ENCODE measurements at places on chromosomes 3 and 15.

DNA sequence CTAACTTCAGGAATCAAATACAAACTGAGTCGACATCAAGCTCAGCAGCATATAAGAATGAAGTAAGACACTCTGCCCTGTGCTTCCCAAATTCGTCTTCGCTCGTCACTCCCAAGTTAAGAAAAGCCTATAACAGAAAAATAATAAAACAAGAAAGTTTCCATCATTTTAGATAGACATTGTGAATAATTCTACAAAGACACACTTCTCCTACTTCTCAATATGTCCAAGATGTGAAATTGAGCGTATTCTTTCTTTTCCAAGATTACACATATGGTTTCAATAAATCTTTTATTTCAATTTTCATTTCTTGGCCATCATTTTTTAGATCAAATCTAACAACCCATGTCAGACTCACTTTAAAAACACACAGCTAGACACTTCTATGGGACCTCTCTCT lies 85.1 kb downstream of the FSIP1 start:
- no peak for DNase-seq

GRCh38 chr3:177624528-177625495 lies 427.5 kb upstream of the TBL1XR1 start:
- DNase-seq = no peak

GRCh38 chr3:123258811-123259420 lies 57.2 kb downstream of the SEC22A start:
- DNase-seq = peak; percentile 0

DNA sequence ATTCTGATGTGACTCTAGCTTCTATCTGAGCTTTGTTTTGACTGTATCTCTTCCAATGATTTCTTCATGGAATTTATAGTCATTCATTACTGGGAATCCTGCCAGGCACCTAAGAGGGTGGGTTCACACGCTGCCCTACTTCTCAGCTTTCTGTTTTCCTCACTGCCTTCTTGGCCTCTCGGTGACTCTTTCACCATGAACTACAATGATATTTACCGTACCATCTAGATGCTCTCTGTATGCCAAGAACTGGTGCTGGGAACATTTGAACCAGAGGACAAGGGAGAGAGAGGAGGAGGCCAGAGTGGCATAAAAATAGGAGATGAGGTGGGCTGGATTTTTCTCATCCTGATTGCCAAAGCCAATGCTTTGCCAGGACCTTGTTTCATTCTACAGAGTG lies 280.0 kb upstream of the P2RY1 start:
- DNase-seq = no peak

DNA sequence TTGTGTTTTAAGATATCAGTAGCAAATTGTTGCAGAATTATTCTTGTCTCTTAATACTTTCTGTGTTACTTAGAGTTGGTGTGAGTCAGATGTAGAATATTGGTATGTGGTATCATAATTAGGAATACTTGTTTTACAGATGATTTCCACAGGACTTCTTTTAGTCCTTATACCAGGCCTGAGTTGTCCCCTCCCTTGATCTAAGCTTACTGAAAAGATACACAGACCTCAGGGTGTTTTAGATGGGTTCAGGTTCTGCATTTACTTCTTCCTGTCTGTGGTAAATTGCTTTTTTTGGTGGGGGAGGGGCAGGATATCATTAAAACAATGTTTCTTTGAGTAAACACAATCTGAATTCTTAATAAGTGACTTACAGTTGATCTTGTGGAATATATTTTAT lies 14.2 kb downstream of the DZIP3 start:
- no peak for DNase-seq

GRCh38 chr15:92711457-92711831 lies 55.9 kb upstream of the FAM174B start:
- no peak for DNase-seq

DNA sequence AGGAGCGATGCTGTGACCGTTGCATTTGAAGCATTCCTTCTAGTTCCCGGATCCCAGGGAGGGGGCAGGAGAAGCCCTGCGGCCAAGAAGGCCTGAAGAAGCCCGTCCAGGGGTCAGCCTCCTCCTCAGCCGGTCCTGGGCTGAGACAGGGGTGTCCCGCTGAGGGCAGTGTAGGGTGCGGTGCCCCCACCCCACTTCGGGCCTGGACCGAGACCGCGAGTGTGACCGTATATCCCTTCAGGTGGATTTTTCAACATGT lies 2.8 kb downstream of the OCA2 start:
- DNase-seq = no peak

- no peak for DNase-seq
Observed at GRCh38 chr15:95919460-95919859, 411.0 kb upstream of the NR2F2 start.

- DNase-seq = no peak
Observed at GRCh38 chr15:72521682-72522081, 47.6 kb downstream of the ARIH1 start.

DNA sequence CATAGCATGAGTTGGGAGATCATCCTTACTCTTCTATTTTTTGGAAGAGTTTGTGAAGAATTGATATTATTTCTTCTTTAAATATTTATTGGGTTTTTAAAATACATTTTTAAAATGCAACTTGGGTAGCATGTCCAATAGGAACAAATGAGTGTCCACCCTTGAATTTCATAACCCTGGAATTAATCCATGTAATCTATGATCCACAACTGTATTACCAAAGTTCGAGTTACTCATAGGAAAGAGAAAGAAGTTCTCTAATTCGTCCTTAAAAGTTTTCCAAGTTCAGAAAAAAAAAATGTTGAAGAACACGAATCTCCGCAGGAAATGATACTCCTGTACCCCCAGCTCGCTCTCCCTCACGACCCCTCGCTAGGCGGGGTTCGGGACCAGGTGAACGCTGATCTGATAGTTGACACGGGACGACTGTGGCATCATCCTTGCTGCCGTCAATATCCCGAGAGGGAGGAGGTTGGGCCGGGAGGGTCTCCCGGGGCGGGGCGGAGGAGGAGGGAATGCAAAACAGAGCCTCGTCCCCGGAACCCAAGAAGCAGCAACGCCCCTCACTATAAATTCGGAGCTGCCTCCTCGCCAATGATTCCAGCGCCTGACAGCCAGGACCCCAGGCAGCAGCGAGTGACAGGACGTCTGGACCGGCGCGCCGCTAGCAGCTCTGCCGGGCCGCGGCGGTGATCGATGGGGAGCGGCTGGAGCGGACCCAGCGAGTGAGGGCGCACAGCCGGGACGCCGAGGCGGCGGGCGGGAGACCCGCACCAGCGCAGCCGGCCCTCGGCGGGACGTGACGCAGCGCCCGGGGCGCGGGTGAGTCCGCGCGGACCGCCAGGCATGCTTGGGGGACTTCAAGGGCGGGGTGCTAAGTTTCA lies at the start of gene AGTR1:
TSS of gene AGTR1 (plus strand) at position 598 of the 884 bp plus-strand sequence. CDS start 43,133 bp downstream, outside the sequence.
- DNase-seq = no peak

GRCh38 chr3:170367797-170368196 lies 10.3 kb downstream of the SKIL start:
- no peak for DNase-seq

- DNase-seq = no peak
Observed at GRCh38 chr3:105944276-105944675, 75.5 kb upstream of the CBLB start.

- DNase-seq = no peak
Observed at GRCh38 chr3:149378478-149379309, 1.2 kb upstream of the TM4SF1 start.

DNA sequence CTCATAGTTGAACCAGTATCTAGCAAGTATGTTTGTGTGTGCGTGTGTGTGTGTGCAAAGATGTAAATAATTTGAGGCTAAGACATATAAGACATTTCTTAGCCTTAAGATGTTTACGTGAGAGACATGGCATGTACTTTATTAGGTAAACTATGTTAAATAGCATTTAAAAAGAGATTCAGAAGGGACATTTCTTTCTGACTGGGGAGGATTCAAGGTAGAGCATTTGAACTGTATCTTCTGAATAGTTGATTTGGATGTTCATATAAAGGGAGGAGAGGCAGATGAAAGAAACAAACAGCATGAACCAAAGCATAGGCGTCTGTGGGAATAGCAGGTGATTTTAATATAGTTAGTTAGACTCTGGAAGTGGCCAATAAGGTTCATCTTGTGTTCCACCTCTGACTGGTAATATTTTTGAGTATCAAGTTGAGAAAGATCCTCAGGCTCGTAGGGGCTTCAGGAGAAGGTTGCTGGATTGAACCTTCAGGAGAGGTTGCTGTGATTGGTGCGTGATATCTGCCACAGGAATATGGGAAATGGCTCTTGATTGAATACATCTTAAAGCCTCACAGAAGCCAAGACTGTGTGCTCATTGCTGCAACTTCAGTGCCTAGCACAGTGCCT lies 12.6 kb downstream of the NFKBIZ start:
- no peak for DNase-seq

DNA sequence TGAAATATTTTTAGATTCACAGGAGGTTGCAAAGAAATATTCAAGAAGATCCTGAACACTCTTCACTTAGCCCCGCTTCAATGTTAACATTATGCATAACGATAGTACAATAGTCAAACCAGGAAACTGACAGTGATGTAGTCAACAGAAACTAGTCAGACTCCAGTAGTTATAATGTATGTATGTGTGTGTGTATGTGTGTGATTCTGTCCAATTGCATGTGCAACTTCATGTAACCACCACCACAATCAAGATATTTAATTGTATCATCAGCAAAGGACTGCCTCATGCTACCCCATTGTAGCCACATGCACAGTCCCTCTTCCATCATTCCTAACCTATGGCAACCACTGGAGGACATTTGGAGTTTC lies 77.9 kb downstream of the APBA2 start:
- DNase-seq = no peak

- DNase-seq = no peak
Observed at GRCh38 chr15:80068578-80068977, 9.1 kb downstream of the ZFAND6 start.

- no peak for DNase-seq
Observed at GRCh38 chr3:109066864-109067263, 51.1 kb downstream of the MORC1 start.

- no peak for DNase-seq
Observed at GRCh38 chr3:176734146-176734545, 463.1 kb downstream of the TBL1XR1 start.

DNA sequence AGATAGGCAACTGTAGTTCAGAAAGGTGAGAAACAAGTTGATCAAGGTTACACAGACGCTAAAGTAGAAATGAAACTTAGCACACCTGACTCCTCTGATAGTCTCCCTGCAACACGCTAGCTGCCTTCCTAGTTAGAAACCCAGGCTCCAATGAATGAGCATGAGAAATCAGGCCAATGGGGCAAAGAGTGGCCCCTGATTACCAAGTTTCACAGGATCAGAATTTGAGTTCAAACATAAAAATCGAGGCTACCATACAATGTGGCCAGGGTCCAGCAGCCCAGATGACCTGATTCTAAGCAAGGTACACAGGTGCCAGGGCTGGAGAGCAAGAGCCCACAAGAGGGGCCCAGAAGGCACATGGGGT lies 7.7 kb downstream of the PLD1 start:
- no peak for DNase-seq

DNA sequence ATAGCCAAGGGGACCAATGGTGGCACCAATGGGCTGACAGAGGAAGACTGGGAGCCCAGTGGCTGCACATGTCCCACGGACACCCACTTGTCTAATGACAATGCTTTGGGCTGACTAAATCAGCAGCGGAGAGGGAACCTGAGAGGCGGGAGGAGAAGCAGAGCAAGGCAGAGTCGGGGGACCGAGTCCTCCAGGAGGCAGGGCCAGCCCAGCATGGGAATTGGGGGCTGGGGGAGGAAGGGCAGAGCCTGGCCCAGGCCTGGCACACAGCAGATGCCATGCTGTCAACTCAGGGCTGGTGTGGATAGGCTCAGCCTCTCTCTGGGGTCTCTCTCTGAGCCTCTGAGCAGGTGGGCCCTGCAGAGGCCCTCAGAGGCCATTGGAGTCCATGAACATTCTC lies 78.4 kb upstream of the KLF13 start:
- no peak for DNase-seq

DNA sequence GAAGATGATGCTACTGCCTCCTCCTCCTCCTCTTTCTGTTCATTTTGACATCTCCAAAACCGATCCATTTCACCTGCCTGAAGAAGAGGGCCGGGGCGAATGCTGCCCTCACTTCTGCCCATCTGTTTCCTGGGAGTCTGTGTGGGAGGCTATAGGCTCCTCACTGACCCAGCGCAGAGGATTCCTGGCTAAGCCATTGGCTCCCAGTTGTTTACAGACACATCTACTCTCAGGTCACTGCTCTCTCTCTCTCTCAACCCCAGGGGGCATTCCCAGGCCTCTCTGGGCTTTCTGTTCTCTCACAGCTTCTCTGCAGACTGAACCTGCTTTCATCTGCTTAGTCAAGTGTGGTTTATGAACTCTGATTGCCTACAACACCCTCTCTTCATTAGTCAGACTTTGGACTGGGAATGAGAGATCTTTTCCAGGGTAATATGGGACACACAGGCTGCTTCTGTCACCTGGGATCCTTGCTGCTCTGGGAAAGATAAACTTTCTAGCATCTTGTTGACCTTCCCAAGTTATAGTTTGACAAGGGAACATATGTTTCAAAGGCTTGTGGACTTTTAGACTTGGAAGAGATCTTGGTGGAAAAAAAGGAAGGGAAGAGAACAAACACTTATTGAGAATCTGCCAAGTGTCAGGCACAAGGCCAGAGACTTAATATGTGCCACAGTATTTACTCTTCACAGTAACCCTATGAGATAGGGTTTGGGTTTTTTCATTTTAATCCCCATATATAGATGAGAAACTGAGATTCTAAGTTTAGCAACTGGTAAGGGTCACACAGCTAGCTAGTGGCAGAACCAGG lies 30.2 kb upstream of the USP3 start:
- DNase-seq = peak; percentile 42

DNA sequence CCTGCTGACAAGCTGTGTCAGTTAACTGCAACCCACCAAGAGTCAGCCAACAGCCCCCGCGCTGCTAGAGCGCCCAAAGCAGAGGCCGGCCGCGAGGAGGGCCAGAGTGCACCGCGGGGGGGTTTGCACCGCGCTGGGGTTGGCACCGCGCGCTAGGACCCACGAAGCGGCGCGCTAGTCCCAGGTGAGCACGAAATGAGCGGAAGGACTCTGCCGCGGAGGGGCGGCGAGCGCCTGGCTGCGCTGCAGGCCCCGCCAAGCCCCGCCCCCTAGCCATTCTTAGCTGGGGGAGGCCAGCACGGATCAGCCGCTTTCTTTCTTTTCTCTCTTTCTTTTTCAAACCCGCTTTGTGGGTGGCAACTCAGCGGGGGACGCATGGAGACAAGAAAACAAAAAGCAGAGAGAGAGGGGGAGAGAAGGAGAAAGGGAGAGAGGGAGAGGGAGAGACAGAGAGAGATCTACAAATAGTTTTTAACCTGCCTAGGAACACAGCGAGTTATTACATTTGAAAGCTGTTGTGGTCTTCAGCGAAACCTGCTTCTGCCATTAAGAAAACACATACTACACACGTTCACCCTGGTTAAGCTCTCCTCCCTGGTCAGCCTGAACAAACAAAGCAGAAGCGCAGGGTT lies 6.9 kb upstream of the FOXB1 start:
- peak; percentile 70 for DNase-seq

All from NCI-H774 (cell line).